ENCODE measurements at places on chromosomes 3 and 15.
A peak's percentile ranks its signal among the peaks of the same experiment; 100 is the strongest.

DNA sequence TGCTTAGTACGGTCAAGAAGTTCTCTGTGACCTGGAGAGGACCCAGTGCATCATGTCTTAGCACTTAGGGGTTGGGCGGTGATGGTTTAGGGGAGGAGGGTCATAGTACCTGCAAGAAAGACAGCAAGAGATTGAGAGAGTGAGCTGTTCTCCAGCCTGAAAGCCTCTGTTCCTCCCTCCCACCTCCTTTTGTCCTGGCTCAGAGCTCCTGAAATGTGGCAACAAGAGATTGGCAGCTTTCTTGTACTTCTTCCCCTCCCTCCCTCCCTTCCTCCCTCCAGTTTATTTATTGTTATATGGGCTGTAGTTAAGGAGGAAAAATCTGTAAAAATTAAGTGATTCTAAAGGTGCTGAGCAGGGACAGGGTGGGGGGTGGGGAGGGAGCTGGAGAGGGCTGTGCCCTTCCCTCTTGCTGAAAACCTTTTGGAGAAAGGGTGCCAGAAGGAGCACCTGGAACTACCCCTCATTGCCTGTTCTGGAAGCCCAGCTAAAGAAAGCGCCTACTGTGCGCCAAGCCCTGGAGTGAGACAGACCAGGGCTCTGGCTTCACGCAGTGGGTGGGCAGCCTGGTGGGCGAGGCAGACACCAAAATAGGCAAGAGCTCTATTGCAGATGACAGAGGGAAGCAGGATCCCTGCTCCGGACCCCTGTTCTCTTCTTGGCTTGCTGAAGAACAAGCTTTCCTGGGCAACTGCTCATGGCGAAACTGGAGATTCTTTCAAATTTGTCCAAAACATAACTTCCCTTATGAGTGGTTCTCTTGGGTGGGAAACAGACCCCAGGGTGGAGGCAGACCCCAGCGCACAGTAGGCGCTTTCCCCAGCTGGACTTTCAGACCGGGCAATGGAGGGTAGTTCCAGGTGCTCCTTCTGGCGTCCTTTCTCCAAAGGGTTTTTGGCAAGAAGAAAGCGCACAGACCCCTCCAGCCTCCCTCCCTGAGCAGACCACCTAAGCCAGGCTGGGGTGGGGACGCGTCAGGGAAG, 35.6 kb downstream of the LINGO1 start:
- no peak for DNase-seq

GRCh38 chr15:45715528-45715927, 80.7 kb downstream of the SQOR start:
- no peak for DNase-seq

DNA sequence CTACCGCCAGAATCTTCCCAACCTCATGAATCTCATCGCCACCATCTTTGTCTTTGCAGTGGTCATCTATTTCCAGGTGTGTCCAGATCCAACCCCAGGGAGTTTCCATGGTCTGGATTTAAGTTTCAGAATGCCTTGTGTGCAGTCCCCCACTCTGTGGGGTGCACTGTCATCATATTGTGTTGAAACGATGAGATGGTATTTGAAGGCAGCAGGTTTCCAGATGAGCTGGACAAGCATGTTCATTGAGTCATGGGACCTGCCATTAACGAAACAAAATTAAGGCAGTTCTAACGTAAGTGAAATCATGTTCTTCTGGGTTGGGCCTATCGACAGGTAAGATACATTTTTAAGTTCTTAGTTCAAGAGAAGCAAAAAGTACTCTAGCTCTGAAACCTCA, 12.7 kb downstream of the SEC61A1 start:
- no peak for DNase-seq

- DNase-seq = no peak
Measured at GRCh38 chr3:188164248-188164687, 10.3 kb downstream of the LPP start.

- DNase-seq = no peak
Measured at GRCh38 chr15:89143503-89144162, 55.4 kb downstream of the ABHD2 start.

GRCh38 chr3:188353426-188353825, 199.5 kb downstream of the LPP start:
- DNase-seq = no peak

DNA sequence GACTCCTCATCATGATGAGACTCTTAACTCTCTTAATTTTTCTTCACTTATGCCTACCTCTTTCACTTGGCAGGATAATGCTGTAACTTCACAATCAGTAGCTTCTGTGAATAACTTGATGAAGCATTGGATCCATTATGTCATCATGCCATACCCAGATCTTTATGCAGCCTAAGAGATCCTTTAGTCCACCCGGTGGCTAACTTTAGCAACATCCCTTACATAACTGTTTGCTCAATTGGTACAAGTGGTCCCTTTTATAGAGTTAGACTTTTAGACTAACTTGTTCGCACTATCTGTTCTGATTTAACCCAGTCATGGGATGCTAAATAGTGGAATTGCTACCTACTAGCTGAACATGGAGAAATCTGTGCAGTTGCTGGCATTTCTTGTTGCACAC, 184.5 kb downstream of the USP13 start:
- DNase-seq = no peak

DNA sequence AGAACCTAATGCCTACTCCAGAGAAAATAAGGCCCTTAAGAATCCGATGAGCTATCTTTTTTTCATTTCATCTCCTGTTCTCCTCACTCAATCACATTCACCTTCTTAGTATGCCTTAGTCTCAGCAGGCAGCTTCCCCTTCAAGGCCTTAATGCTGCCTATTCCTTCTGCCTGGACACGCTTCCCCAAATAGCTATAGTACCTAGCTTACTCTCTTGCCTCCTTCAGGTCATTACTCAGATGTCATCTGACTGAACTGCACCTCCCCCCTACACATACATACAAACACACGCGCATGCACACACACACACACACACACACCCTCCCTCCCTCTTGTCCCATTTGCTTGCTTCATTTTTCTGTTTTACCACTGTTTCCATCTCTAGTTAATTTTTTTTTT, 191.5 kb upstream of the MLF1 start:
- DNase-seq = no peak

- DNase-seq = no peak
Measured at GRCh38 chr3:97610626-97611025, 153.9 kb upstream of the ARL6 start.

DNA sequence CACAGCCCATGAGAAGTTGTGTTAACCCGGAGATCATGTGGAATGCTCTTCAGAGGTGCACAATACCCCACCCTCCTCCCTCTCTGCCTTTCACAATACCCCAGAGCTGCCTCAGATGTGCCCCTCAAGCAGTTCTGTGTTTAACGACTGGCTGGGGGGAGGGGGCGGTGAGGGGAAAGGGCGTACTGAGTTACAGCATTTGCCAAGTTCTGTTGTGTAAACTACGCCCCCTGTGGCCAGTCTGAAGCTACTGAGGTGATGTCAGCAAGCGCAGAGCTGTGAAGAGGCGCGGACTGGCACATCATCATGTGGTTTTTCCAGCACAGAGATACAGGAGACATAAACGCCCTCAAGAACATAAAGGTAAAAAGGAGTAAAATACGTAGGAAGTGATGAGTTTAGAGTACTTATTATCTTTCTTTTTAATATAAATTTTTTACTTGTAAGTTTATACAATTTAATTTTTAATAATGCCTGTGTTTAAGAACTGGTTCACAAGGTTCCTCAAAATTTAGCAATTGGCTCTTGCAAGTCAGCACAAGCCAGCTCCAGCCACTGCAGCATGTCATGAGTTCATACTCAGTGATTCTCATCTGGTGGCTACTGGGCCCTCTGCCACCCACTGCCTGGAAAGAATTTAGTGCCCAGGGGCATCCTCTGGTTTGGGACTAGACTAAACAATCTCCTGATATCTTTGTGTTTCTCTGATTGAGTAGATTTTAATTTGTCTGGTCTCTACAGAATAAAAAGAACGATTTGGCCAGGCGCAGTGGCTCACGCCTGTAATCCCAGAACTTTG, 1.7 kb downstream of the EPB42 start:
- DNase-seq = no peak

DNA sequence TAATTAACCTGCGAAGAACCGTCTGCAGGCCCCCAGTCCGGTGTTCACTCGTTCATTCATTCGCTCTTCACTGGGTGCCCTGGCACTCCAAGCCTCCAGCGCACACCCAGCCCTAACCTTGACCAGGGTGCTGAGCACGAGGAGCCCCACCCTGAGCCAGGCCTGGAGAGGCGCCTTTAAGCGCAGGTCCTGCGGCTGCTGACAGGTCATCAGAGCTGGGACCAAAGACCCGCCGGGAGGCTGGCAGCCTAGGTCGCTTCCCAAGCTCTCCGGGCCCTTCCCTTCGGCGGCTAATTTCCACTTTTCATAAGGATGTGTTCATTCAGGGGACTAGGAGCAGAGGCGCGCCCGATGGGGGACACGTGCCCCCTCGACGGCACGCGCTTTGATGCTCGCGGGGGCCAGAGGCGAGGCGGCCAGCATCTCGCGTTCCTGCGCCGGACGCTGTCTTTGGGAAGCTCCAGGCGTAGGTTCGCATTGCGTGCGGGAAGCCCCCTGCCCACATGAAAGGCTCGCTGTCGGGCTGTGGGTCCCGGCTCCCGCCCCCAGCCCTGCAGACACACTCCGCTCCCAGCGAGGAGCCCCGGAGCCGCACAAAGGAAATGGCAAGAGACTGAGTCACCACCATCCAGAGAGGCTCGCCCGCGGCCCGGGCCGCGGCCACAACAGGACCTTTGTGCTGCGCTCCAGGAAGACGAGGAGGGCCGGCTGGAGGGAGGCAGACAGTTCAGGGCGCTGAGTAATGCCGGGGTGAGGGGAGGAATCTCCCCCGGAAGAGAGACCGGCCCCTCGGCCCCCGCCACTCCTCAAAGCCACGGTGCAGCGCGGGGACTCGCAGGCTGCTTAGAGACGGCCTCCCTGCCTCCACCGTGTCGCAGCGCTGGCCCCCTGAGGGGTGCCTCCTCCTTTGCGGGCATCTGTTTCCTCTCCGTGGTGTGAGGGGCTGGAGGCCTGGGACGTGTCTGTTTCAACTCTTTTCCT, 266.4 kb upstream of the HES1 start:
- no peak for DNase-seq

DNA sequence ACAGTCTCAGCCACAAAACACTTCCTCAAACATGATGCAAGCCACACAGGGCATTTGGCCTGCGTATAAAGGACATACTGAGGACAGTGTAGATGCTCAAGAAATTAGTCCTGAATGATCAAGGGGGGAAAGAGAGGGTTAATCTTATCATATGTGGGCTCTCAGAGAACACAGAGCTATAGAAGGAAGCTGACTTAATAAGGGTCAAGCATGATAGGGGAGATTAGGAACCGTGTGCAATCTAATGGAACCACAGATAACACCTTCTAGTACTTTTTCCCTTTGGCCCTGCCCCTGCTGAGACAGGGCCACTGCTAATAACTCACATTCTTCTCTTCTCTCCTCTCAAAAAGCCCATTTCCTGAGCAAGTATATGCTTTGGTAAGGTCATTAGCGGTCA, 114.1 kb upstream of the ADAMTS9 start:
- DNase-seq = no peak

DNA sequence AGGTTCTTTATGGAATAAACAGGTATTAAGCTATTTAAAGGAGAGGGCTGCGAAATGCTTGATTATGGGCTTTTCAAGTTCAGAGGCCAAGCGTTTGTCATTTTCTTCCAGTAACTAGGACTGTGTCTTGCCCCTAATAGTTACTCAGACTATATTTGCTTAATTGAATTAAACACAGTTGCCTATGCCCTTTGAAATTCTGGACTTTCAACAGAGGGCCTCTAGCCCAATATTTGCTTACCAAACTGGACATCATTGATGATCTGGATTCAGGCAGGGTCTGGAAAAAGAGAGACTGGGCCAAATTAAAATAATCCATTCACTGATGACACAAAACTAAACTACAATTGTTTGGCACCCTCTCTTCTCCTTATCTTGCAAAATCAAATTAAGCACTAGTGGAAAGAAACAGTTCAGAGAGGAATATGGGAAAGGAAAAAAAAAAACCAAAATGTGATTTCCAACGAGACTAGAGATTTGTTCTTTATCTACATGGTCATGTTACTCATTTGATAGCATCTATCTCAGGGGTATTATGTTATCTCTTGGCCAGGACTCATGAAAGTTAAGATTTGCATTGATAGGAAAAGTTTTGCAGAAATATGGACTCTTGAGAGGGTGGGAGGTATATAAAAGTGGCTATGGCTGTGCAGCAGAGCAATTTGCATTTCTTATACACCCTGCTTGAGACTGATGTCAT, 75.1 kb upstream of the TSEN2 start:
- DNase-seq = no peak

- no peak for DNase-seq
Measured at GRCh38 chr15:75943713-75944215, 40.1 kb downstream of the FBXO22 start.

GRCh38 chr3:129317848-129318247, 39.2 kb downstream of the HMCES start:
- DNase-seq = no peak

- no peak for DNase-seq
Measured at GRCh38 chr3:50167069-50167840, 12.1 kb downstream of the SEMA3F start.

GRCh38 chr3:44554626-44555592, at the start of gene ZKSCAN7:
ZKSCAN7 (plus strand) TSS chr3:44555193; CDS start chr3:44557048, 1,855 bp downstream.
- peak; percentile 21 for DNase-seq

DNA sequence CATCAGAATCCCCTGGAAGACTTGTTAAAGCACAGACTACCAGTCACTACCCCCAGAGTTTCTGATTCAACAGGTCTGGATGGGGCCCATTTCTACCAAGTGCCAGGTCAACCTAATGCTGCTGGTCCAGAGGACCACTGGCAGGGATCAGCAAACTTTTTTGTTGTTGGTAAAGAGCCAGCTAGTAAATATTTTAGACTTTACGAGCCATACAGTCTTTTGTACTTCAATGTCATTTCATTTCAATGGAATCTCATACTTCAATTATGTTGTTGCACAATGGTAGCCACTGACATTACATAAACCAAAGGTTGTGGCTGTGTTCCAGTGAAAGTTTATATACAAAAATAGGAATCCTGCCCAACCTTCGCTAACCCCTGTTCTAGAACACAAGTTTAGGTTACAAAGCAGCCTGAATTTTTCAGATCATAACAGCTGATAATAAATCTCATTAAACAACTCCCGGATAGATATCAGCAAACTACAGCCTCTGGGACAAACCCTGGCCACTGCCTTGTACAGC, 28.7 kb downstream of the ULK4 start:
- DNase-seq = no peak

DNA sequence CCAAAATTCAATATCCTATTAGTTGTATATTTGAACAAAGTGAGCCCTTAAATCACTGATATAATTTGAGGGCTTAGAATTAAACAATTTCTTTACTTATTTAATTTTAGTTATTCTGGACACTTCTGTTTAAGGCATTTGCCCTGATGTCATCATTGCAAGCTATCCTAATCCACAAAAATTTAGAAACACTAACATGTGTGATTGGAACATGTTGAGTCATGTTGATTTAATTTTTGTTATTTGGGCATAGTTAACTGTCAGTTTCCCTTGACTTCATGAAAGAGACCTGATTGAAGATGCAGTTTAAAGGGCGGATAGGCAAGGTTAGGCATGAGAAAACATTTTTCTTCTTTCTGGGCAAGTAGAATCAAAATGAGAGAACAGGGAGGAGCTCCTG, 682.6 kb downstream of the ROBO1 start:
- no peak for DNase-seq

- no peak for DNase-seq
Measured at GRCh38 chr3:197068077-197068476, 38.5 kb upstream of the MELTF start.

- no peak for DNase-seq
Measured at GRCh38 chr3:52600258-52600657, 63.9 kb downstream of the UQCC5 start.
